Heart right ventricle (tissue), 16 donors: ENCODE measurements at places on chromosomes 16 and 17. TPM values are rescaled to one million over a fixed set of nuclear protein-coding genes. Genes with fewer than 3 reads are reported as not detected.

DNA sequence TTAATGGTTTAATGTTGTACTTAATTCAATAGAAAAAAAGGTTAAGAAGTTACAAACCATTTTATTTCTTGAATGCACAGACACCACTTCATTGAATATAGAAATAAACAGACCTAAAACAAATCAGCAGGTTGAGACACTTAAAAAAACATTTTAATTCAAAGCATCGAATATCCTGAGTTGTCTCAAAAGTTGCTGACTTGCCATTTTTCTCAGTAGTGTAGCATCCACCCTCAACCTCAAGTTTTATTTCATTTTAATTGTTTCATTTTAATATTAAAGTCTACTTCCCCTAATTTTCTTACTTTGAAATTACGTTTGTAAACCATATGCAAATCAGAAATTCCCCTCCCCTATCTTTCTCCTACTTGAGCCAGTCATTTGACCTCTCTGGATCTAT lies 5.8 kb upstream of the MED13 start:
- H3K36me3 ChIP-seq, result no peaks in the 10 kb centered on the region

DNA sequence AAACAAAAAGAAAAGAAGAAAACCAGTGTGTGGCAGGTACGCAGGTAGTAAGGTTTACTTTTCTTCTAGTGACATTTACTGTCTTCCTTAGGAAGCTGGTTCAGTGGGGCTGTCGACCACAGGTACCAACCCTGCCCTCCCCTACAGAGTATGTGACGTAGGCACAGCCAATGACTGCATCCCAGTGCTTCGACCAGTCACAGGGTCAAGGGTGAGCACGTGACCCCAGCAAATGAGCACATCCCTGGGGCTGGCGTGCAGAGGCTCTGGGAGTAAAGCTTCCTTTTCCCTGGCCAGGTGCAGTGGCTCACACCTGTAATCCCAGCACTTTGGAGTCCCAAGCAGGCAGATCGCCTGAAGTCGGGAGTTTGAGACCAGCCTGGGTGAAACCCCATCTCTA lies 38.9 kb upstream of the PLCG2 start:
- no peak overlapping the region for H3K27ac ChIP-seq
- no peak overlapping the region for H3K4me3 ChIP-seq
- H3K36me3 ChIP-seq, result no peaks in the 10 kb centered on the region

TP53TG3C gene
- not detected for total RNA-seq

HES7 gene
- not detected for total RNA-seq

GRCh38 chr16:51624080-51624775 lies 473.2 kb upstream of the SALL1 start:
- H3K36me3 ChIP-seq, result no peaks in the 10 kb centered on the region
- no peak for DNase-seq
- no peaks in the 10 kb centered on the region for H3K4me1 ChIP-seq
- H3K27me3 ChIP-seq, result no peaks in the 10 kb centered on the region
- H3K4me3 ChIP-seq, result no peak overlapping the region
- H3K27ac ChIP-seq, result no peak overlapping the region

XAF1 gene
- total RNA-seq, result 32.6 TPM
